ENCODE measurements at places on chromosomes 2 and 18.

GRCh38 chr2:174300114-174300513 is 34.6 kb upstream of the SP9 start:
- peak; percentile 48 for DNase-seq

- DNase-seq: peak; percentile 28
Observed at GRCh38 chr2:112096098-112096497, 41.0 kb downstream of the TMEM87B start.

- DNase-seq: no peak
Observed at GRCh38 chr18:45236676-45237075, 378.6 kb upstream of the SLC14A2 start.

DNA sequence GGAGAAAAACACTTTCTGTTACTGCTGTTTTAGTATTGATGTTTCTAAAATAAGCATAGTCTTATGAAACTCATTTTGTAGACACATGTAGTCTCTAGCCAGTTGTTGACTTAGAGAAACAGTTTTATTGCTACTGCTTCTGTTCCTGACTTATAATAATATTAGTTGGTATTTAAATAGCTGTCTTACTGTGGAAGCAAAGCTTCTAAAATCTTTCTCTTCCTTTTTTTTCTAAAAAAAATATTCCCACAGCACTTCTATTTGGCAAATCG is 121.8 kb downstream of the MTX2 start:
- no peak for DNase-seq

DNA sequence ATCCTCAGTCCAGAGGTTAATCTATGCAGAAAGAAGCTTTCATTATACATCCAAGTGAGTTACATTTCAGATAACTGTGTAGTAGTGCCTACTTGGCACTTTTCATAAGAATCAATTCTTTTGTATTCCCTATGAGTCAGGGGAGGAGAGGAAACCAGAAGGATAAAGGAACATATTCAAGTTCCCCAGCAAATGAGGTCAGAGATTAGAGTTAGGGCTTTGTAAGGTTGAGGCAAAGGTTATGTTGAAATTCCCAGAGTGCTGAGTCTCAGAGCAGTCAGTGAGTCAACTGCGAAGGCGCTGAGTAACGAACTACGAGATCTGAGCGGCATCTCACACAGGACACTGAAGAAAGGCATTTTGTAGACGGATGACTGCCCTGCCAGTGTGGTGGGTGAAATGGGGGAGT is 25.1 kb upstream of the ME2 start:
- DNase-seq: peak; percentile 28

DNA sequence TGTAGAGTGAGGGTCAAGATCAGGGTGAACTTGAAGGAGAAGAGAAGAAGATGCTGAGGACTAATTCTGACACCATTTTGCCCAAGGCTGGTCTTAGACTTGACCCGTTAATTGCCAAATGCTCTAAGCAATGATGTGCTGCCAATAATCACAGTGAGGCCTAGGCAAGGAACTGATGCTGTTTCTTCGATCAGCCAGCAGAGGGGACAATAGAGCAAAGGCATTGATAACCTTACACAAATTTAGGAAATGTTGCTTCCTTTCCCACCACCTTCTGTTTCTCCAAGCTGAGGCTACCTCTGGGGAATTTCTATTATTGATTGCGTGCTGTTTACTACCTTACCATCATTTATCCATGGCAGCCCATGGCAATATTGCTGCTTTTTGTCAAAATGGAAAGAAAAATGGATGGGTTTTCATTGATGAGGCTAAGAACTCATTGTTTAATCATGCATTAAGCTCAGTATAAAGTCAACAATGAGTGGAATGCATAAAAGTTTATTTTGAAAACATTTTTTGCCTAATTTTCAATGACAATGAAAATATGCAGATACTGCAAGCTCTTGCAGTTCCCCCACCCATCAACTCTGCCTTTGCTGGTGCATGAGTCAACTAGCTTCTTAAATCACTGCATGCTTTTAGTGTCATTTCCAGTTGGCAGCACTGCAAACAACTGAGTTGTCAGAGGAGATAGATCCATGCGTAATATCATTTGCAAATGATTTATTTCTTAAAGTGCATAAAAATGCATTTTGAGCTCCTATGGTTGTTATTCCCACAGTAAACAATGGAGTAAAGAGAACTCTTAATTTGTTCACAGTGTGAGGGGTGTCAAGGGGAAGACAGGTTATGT is 116.4 kb upstream of the NYAP2 start:
- DNase-seq: peak; percentile 51

GRCh38 chr2:98376996-98377395 is 30.7 kb downstream of the CNGA3 start:
- no peak for DNase-seq

- DNase-seq: no peak
Observed at GRCh38 chr2:70412294-70413070, 110.6 kb upstream of the FAM136A start.

DNA sequence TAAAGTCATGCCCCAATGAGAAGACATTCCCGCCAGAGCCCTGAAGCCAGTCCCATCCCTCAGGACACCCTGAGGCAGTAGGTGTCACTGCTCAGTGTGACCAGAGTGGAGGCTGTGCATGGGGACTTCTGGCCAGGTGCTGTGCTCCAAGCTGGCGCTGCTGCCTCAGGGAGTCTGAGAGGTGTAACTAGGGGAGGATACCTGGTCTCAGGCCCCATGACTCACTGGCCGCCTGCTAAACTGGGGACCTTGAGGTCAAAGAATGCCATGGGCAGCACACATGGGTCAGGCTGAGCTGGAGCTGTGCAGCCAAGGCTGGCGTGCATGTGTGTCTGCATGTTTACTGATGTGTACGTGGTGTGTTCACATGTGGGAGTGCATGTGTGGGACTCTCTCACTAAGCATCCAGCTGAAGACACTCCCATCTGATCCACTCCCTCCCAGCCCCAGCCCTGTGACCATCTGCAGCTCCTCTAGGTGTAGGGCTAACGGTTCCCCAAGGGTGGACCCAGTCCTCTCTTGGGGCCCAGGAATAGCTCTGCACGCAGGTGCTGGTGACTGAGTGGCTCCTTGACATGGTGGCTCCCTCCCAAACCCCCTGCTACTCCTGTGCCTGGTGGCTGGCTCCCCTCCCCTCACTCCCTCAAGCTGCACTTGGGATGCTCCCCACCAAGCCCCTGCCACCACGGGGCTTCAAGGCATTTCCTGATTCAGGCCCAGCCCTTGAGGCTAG is 16.5 kb downstream of the HS6ST1 start:
- no peak for DNase-seq

DNA sequence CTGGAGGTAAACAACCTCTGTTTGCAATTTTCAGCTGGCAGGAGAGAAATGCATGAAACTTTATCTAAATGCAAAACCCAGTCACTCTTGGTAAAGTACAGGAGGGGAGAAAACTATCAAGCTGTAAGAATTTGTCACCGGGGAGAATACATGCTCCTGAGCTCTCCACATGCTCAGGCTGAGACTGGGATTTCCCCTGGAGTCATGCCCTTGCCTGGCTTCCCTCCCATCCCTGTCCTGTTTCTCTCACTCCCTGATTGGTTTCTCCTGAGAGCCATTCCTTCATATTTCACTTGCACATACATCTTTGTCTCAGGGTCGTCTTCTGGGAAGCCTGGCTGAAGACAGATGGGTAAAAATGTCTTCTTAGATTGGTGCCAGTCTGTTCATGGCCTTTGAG is 52.9 kb upstream of the SPATS2L start:
- peak; percentile 39 for DNase-seq

- peak; percentile 21 for DNase-seq
Observed at GRCh38 chr2:230472621-230473018, 56.6 kb downstream of the SP100 start.

DNA sequence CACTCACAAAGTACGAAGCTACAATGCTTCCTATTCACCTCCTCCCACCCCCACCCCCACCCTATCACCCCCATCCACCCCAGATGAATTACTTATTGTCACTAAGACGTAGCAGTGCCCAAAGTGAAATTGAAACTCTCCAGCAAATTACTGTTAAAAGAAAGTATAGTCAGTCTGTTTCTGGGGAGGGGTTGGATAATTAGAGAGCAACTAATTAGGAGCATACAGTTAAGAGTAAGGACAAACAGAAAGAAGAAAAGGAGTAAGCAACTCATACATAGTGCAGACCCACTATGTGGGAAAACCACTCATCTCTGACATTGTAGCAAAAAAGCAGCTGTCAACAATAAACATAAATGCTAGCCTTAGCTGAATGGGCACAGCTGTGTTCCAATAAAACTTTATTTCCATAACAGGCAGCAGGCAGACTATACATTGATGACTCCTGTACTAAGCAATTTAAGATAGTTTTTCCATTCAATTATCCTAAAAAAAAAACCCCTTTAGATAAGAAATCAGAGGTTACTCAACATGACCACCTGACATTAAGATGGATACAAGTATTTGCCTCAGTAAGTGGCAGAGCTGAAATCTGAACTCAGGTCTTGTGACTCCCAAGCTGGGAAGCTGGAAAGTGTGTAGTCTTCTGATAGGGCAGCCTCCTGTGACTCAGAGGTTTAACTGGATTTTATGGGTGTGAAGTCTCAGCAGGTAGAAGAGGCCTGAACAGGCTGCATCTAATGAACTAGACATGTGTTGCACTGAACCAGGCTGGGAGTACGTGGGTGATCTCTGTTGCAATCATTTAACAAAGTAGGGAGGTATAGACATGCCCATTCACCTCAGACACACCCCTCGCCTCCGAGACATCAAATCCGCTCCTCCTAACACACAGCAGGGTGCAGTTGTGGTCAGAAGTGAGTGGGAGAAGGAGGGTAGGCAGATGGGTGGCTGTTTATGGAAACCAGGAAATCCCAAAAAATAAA is 171.8 kb upstream of the KLF7 start:
- no peak for DNase-seq

GRCh38 chr18:79396431-79397246 is 909 bp downstream of the NFATC1 start:
- DNase-seq: peak; percentile 78

- no peak for DNase-seq
Observed at GRCh38 chr2:194564422-194564821, 1092.6 kb upstream of the SLC39A10 start.

- no peak for DNase-seq
Observed at GRCh38 chr2:195683174-195683573, 26.1 kb downstream of the SLC39A10 start.

- DNase-seq: no peak
Observed at GRCh38 chr18:61823595-61823994, 69.2 kb downstream of the RNF152 start.

DNA sequence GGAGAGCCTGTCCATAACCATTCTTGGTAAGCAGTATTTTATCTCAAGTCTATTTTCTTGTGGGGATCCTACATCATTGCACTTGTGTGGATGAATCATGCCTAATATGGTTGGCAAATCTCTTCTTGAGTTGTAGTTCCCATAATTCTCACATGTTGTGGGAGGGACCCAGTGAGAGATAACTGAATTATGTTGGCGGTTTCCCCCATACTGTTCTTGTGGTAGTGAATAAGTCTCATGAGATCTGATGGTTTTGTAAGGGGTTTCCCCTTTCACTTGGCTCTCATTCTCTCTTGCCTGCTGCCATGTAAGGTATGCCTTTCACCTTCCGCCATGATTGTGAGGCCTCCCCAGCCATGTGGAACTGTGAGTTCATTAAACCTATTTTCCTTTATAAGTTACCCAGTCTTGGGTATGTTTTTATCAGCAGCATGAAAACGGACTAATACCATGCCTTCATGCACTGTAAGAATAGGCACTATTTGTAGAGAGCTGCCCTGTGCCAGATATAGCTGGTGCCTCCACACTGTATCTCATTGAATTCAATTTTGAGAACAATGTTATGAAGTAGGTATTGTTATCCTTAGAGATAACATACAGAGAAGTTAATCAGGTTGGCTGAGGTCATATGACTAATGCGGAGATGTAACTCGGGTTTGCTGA is 148.3 kb downstream of the PLCL1 start:
- no peak for DNase-seq

GRCh38 chr2:135647836-135648579 is 93.6 kb upstream of the UBXN4 start:
- DNase-seq: no peak

GRCh38 chr2:8790739-8791162 is 46.7 kb downstream of the KIDINS220 start:
- DNase-seq: no peak

- DNase-seq: no peak
Observed at GRCh38 chr2:134008837-134009236, 245.0 kb upstream of the MGAT5 start.

- DNase-seq: no peak
Observed at GRCh38 chr18:77198663-77199062, 51.0 kb upstream of the GALR1 start.

GRCh38 chr2:167718560-167718959 is 528.8 kb downstream of the STK39 start:
- no peak for DNase-seq

GRCh38 chr18:41965634-41966255 is 10.7 kb downstream of the PIK3C3 start:
- no peak for DNase-seq

DNA sequence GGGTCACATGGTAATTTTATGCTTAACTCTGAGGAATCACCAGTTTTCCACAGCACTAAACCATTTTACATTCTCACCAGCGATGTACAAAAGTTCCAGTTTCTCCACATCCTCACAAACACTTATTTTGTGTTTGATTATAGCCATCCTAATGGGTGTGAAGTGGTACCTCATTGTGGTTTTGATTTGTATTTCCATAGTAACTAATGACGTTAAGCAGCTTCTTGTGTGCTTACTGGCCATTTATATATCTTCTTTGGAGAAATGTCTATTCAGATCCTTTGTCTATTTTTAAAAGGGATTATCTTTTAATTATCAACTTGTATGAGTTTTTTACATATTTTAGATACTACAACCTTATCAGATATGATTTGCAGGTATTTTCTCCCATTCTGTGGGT is 42.0 kb downstream of the CCDC150 start:
- no peak for DNase-seq

GRCh38 chr2:136234261-136234660 is 116.3 kb upstream of the CXCR4 start:
- DNase-seq: no peak

DNA sequence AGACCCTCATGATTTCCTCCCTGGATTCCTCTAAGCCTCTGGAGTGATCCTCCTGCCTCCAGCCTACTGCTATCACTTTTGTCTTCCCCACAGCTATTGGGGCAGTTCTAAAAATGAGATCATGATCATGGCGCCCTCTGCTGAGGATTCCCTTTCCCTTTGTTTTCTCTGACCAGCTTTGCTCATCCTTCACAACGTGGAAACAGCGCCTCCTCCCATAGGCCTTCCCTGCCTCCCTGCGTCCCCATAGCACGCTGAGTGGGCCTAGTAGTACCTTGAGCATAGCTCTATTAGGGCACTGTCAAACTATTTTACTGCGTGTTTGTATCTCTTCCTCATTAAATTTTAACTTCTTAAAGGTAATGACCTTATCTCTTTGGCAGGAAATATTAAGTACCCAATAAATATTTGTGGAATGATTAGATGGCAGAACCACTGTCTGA is 207.0 kb upstream of the FANCL start:
- peak; percentile 68 for DNase-seq

- DNase-seq: no peak
Observed at GRCh38 chr2:48016225-48017019, 110.1 kb upstream of the FBXO11 start.

DNA sequence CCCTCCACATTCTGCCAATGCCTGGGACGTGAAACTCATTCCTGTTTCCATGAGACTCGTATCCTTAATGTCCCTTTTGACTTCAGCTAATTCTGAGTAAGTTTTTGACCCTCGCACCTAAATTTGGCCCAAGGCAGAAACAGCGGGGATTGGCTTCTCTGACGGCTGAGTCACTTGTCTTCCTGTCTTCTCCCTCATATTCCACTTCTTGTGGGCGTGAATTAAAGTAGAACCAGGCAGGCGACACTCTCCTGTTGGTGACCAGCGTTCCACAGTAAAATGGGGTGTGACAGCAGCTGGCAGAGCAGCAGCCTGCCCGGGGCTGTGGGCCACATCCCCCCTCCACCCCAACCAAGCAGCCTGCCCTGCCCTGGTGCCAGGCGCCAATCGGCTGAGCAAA is 15.5 kb downstream of the TTC32 start:
- DNase-seq: no peak
